Globus pallidus (tissue), 1 donor: ENCODE measurements at places on chromosomes 7 and 10.

- DNase-seq, result no peak
Observed at GRCh38 chr7:32958046-32959025, 1.1 kb downstream of the FKBP9 start.

DNA sequence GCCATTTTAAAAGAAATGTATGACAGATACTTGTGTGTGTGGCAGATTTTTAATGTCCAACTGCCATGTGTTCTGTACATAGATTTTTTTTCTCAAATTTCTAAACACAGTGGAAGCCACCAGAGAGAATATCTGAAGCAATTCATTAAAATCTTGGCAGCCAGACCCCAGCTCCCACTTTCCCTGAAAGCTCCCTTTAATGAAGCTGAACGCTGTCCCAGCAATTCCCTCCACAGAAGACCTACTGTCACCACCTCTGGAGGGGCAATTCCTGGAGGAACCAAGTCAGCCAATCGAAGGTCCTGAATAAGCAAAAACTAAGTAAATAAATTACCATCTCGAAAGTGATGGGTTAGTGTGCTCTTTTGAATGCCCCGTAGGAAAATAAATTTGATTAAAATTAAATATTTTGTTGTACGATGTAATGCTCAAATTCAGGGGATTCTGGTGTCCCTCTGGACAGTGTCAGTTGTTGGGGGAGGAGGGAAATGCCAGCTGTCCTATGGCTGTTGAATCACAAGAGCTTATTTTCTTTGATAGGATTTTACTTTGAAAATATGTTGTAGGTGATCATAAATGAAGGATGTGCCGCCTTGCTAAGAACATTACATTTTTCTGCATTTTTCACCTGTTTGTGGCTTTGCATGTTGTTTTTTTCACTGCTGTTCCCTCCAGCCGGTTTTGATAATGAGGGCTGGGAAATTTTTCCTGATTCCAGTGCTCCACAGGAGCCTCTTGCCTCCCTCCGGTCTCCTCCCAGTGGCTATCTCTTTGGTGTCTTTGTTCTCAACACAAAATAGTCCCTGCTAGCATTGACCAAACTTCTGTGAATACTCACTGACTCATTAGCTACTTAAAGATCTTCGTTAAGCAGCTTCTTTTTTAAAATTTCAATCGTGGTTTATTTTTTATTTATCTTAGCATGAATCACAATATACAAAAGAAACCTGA is 9.2 kb upstream of the GSAP start:
- no peak for DNase-seq

GRCh38 chr7:110888641-110889040 is 202.3 kb upstream of the LRRN3 start:
- no peak for DNase-seq

- DNase-seq, result peak; percentile 20
Observed at GRCh38 chr10:110859206-110859972, 12.3 kb upstream of the PDCD4 start.

DNA sequence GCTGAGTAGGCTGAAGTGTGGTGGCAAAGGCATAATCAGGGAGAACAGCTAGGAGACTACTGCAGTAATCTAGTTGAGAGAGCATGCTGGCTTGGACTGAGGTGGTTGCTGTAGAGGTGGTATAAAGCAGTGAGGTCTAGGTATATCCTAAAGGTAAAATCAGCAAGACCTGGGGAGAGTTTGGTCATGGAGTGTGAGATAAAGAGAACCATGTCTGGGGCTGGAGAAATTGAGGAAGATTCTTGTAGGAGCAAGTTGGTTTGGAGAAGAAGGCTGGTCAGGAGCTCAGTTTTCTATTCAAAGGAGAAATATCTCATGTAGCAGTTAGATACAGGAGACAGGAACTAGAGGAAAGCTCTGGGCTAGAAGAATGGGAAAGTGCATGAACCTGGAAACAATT is 32.9 kb upstream of the ST7 start:
- no peak for DNase-seq

DNA sequence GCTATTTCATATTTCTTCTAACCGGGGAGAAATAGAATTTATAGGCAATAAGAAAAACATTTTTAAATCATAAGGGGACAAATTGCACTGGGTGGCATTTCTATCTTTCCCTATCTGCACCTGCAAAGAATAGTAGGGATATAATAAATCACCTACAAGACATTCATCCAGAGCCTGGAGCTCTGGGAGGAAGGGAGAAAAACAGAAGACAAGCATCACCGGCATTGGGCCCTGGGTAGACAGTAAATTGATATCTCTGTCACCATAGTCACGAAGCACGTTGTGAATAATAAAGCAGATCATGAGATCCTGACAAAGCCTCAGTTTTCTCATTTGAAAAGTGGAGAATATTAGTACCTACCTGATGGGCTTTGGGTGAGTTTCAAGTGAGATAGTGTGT is 685.6 kb downstream of the XPNPEP1 start:
- no peak for DNase-seq

DNA sequence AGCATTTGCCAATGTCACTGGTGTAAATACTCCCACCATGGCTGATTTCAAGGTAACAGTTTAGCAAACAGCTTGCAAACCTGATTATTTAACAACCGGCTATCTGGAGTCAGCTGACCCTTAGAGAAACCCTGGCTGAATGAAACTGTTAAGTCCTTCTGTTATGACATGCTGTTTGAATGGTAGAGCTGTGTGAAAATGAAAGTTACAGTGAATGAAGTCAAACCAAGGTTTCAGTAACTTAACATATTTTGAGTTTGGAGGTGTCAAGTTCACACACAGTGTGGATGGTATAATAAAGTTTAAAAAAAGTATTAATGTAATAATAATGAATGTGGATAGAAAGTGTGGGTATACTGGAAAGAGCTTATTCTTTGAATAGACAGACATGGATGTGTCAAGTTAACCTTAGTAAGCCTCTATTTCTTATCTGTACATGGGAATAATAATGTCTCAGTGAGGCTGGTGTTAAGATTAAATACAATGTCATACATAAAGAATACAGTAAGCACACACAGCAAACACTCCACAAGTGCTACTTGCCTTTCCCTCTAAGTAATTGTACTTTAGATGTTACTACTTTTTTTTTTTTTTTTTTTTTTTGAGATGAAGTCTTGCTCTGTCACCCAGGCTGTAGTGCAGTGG is 150.4 kb downstream of the TAX1BP1 start:
- no peak for DNase-seq

DNA sequence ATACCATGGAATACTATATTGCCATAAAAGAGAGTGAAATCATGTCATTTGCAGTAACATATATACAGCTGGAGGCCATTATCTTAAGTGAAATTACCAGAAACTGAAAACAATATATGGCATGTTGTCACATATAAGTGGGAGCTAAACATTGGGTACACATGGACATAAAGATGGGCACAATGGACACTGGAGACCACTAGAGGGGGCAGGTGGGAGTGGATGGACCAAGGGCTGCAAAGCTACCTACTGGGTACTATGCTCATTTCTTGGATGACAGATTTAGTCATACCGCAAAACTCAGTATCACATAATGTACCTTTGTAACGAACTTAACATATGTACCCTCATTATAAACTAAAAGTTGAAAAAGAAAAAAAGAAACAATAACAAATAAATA is 1167.6 kb downstream of the NXPH1 start:
- no peak for DNase-seq

DNA sequence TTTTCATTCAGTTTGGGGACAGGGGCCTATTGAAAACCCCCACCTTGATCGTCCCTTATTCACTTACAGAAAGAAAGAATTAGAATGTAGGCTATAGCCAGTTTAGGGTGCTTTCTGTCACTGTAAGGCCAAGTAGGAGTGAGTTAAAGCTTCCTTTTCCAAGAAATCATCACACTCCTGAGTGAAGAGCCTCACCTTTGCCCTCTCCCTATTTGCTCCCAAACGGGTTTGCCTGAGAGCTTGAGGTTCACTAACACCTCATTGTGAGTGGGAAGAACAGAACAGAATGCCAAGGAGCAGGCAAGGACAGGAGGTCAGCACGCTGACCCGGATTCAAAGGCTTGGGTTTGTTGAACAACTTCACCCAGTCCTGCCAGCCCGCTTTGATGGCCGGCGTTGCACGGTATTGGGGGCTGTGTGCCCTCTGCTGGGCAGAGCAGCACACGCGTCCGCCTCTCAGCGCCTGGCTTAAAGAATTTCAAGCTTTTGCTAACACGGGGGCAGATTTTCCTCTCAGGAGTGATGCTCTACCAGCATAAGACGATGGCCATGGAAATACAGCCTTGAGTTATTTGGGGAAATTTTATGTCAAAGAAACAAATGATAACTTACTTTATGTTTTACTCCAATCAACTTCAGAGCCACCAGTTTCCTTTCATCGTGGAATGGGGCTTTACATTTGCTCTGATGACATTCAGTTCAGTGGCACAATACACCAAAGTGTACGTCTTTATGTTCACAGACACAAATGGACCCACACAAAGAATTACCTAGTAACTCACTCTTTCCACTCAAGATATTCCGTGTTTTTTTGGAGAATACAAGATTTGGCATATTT is 470.0 kb downstream of the SUGCT start:
- peak; percentile 63 for DNase-seq

DNA sequence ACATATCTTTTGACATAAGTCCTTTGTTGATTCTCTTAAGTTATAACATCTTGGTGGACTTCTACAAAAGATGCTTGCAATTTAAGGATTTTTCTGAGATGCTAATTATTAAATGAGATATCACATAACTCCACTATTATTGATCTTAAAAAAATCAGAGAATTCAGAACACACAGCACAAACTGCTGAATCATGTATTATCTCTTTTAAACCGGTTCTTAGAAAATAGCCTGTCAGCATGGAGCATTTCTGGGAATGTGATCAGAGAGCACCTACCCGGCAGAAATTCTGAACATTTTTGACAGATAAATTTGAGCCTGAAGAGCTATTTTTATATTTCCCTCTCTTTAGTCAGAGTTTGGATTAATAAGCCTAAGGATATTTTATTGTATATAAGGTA is 50.2 kb upstream of the PCLO start:
- no peak for DNase-seq

DNA sequence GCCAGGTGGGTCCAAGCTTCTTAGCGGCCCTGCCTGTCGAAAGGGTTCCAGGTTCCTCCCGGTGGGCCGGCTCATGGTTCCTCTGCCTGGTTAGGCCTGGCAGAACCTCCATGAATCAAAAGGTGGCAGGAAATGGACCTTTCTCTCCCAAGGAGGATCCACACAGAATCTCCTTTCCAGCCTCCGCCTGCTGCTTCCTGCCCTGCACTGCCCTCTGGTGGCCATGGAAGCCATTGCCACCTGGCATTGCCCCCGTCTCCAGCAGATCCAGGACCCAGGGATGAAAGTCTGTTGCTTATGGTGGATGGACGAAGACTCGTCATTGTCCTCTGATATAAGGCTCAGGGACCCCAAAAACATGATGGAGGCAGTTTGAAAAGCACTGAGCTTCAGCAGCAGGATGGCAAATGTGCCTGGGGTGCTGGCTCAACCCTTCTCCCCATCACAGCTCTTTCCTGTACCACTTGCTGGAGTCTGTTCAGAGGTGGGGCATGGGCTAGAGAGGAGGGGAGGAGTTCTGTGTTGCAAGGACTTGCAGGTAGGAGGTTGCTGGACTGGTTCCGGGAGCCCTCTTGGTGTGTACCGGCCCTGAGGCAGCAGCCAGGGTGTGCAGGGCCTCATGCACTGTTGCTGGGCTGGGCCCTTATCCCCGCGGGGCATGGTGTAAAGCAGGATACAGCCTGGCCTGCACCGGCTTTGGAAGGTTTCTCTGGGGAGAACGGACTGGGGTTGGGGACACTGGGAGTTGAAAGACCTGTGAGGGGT is 11.3 kb upstream of the INMT start:
- peak; percentile 49 for DNase-seq

GRCh38 chr10:29078919-29079318 is 210.0 kb upstream of the LYZL1 start:
- DNase-seq, result no peak

GRCh38 chr10:30254926-30255325 is 94.2 kb downstream of the MTPAP start:
- DNase-seq, result no peak

DNA sequence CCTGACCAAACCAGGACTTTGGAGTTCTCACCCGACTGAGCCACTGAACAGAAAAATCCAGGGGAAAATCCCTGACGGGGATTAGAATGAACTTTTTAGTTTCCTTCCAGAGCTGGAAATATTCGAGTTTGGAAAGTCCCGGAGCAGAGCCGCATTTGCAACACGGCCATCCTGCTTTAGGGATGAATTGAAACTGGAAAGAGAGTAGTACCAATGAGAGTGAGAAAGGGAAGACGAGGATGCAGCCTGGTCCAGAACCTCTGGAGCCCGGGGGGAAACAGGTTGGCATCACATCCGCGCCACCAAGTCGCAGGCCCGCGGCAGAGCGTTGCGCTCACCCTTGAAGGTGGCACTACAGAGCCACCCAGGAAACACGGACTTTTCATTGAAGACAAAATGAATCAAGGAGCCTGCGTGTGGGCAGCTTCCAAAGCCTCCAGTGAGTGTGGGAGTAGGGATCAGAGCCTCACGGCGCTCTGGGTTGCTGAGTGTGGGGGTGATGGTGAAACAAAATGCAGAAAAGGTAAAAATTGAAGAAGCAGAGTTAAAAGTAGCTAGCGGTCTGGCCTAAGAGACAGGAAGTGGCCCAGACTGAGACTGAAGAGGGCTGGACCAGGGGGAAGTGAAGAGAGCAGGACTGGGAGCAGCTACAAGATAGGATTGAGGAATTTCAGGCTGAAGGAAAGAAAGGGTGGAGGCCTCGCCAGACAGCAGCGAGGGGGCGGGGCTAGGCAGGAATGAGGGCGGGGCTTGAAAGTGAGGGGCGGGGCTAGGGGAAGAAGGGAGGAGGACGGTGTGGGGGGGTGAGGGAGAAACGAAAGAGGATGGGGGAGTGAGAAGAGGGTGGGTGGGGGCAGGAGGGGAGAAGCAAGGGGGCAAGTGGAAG is 1.8 kb downstream of the SMURF1 start:
- DNase-seq, result peak; percentile 70

DNA sequence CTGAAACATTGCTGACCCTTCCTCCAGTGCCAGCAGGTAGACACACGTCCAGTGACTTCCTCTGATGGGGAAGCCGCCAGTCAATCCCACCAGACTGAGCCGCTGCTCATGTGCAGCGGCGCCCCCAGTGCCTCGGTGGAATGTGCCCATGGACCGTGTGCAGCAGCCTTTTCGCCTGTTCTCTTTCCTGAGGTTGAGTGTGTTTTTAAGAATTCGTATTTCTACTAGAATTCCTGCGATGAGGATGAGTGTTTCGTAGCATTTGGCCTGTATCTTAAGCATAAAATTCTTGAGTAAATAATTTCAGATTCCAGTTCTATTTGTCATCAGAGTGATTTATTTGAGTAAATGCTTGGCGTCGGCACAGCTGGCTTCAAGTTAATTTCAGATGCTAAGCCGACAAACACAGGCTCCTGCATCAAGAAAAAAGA is 35.4 kb downstream of the BNIP3 start:
- DNase-seq, result no peak

DNA sequence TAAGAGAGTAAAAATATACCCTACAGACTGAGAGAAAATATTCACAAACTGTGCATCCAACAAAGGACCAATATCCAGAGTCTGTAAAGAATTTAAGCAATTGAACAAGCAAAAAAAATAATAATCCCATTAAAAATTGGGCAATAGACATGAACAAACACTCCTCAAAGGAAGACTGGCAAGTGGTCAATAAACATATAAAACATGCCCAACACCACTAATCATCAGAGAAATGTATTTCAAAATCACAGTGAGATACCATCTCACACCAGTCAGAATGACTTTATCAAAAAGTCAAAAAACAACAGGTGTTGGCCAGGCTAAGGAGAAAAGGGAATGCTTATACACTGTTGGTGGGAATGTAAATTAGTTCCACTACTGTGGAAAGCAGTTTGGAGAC is 21.9 kb upstream of the ZNF804B start:
- DNase-seq, result no peak

- DNase-seq, result no peak
Observed at GRCh38 chr10:87867453-87867852, 4.0 kb downstream of the PTEN start.
